ENCODE measurements at places on chromosomes 1 and 21.

DNA sequence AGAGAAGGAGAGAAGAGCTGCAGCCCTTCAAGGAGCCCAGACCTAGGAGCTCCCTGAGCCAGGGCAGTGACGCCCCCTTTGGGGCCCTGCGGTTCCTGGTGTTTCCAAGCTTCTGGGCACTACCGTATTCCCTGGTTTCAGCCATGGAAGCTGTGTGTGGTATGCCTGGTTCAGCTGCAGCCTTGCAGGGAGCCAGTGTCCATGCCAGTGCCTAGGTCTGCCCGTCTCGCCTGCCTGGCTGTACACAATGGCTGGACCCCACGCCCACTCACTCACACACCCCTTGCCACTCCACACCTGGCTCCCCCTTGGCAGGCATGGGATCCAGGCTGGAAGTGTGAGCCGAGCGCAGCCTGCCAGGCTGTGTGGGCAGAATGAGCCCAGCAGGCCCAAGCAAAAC lies 87.7 kb downstream of the ADARB1 start:
- DNase-seq = no peak

GRCh38 chr1:43994794-43995790 lies 3.7 kb downstream of the CCDC24 start:
- DNase-seq = no peak

DNA sequence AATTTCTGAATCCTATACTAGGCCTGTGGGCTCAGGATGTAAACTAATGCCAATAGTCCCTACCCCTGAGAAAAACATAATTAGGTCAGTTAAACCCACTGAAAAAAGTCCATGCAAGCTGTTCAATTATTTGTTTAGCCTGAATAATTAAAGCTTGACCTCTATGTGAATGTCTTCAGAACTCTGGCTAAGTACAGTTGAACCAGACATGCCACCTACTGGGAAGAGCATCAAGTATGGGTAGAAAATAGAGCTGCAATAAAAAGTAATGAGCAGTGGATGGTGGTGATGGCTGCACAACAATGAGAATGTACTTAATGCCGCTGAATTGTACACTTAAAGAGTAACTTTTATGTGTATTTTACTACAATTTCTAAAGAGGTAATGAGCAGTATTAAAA lies 23.6 kb upstream of the SLC19A2 start:
- DNase-seq = no peak

DNA sequence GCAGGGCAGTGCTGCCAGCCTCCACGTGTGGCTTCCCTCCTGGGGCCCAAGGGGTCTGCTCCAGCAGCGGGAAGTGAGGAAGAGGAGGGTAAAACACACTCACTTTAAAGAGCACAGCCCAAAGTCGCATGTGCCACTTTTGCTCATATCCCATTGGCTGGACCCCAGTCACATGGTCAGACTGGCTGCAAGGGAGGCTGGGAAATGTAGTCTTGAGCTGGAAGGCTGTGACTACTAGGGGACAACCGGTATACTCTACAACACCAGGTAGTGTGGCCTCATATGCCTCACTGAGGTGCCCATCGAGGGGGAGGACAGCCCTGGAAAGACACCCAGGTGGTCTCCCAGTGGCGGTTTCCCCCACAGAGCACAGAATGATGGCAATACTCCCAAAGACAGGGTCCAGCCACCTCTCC lies 45.2 kb downstream of the CAMK2N1 start:
- no peak for DNase-seq

GRCh38 chr1:45840704-45841103 lies 37.3 kb downstream of the MAST2 start:
- peak; percentile 48 for DNase-seq

DNA sequence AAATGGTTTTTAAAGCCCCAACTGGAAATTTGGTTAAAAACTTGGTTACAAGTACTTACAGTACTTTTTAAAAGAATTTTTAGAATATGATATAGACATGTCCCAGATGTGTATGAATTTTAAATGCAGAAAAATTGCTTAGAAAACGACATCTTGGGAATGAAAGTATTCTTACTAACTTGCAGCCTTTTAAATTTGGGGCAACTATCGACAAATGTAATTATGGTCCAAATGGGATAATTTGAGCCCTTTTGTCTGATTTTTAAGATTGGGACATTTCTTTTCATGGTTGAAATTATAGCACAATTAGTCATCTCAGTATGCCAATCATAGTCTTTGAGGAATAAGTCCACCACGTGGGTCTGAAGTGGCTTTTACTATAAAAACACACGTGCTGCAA lies 43.2 kb upstream of the MTR start:
- no peak for DNase-seq

- DNase-seq = no peak
Measured at GRCh38 chr21:38824124-38824822, 18.5 kb downstream of the ETS2 start.

DNA sequence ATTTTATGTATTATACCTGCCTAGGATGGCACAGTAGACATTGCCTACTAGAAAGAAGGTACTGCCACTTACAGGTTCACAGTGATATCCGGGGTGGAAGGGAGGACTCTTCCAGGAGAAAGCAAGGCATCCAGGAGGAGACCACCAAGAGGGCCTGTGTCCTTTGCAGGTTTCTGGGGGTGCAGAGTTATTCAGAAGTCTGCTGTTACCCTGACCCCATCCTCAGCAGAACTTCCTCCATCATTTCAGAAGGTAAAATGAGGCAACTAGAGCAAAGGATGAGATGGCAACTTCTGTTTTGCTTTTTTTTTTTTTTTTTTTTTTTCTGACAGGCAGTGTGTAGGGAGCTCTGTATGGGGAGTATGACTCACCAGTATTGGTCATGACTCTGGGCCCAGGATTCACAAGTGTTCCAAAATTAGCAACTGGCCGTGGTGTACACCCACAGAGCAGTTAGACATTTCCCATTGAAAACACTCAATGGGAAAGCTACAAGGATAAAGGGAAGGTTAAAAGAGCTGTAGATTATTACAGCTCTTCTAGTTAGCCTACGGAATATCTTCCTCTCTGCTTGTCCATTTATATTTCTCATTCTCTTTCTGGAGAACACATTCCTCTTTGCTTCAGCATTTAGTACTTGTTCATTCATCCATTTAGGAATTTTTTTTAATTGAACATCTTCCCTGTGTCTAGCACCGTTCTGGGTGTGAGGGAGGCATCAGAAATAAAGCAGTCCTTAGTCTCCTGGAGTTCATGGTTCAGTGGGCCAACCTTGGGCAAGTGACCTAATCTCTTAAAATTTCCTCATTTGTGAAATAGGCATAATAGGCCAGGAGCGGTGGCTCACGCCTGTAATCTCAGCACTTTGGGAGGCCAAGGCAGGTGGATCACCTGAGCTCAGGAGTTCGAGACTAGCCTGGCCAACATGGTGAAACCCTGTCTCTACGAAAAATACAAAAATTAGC lies 50.5 kb upstream of the PPP2R5A start:
- no peak for DNase-seq

DNA sequence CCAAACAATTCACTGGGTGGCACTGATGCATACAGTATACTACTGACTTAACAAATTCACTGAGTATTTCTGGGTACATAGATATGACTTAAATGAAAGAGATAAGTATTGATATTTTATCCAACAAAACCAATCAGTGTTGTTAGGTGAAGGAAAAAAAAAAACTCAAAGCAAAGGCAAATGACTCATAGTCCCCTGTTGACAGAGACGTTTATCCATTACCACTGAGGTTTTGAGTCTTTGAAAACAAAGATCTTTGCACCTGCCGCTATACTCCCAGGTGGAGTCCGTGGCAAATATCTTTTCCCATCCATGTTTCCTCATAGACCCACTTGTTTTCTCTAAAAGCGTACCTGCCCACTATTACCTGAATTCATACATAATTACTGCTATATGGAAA lies 18.4 kb downstream of the DYNLT5 start:
- no peak for DNase-seq

GRCh38 chr21:38955495-38955894 lies 149.8 kb downstream of the ETS2 start:
- no peak for DNase-seq

GRCh38 chr1:7456722-7457082 lies 314.4 kb upstream of the VAMP3 start:
- no peak for DNase-seq

DNA sequence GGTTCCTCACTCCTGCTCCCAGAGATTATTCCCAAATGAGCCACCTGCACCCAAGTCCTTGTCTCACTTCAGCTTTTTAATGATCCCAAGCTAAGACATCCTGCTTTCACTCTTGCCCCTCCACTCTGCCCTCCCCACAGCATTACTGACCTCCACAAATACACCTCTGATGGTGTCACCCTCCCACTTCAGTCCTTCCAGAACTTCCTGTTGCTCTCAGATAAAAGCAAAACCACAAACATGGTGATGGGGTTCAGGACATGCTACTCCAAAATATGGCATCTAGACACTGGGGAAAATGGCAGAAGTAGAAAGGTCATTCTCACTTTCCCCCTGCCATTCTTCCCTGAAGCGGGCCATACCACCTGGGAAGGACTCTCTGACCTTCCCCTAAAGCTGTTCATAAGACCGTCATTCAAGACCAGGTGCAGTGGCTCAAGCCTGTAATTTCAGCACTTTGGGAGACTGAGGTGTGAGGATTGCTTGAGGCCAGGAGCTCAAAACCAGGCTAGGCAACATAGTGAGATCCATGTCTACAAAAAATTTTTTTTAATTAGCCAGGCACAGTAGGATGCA lies 65.8 kb upstream of the KLHDC7A start:
- no peak for DNase-seq

- DNase-seq = peak; percentile 86
Measured at GRCh38 chr1:37477198-37477931, 3.0 kb downstream of the ZC3H12A start.

DNA sequence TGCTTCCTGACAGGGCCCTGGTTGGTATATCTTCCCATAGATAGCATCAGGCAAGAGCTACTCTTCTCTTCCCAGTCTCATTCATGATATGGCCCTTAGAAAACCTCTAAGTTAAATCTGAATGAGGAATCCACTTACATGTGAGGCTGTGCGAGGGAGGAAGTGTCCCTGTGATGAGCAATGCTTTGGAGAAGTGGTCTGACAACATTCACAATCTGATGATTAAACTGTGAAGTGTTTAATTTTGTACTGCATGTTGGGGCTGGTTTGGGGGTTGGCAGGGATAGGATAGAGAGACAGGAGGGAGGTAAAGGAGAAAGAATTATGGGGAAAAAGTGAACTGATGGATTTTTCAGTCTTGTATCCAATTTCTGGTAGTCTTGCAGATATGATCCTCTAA lies 421.2 kb upstream of the DAB1 start:
- DNase-seq = no peak

DNA sequence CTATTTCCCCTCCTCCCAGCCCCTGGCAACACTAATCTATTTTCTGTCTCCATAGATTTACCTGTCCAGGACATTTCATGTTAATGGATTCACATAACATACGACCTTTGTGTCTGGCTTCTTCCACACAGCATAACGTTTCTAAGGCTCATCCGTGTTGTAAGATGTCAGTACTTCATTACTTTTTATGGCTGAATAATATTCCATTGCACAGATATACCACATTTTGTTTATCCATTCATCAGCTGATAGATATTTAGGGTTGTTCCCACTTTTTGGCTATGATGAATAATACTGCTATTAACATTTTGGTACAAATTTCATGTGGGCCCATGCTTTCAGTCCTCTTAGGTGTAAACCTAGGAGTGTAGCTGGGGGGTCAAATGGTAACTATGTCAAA lies 38.2 kb downstream of the GLIS1 start:
- no peak for DNase-seq

DNA sequence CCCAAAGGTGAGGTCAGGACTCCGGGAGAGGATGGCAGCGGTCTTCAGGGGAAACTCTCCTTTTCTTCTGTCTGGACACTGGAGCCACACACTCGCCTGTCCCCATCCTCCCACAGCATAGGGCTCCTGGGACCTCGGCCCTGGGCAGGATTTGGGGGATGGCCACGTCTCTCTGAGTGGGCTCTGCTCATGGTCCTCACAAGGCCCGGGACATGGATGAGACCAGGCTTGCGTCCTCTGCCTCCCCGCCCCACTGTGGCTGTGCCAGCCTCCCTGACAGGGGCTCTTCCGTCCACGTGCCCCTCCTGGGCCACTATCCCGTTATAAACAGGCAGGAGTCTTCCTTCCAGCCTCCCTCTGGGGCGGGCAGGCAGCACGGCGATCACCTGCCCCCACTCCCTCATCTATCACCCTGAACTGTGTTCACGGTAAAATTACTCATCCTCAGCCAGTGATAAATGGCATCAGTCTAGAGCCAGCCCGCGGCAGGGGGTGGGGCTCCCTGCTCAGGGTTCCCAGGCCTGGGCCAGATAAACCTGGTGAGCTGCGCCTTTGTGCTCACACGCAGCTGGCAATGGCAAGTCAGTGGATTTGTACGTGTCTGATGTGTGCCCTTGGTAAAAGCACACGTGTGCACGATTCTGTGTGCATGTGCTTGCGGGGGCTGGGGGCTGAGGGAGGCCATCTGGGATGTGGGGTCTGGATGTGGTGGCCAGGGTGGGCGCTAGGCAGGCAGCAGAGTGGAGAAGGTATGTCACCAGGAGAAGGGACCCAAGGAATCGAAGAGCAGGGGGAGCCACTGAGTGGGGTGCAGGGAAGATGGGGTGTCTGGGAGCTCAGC lies 12.6 kb upstream of the SAMD11 start:
- peak; percentile 2 for DNase-seq

DNA sequence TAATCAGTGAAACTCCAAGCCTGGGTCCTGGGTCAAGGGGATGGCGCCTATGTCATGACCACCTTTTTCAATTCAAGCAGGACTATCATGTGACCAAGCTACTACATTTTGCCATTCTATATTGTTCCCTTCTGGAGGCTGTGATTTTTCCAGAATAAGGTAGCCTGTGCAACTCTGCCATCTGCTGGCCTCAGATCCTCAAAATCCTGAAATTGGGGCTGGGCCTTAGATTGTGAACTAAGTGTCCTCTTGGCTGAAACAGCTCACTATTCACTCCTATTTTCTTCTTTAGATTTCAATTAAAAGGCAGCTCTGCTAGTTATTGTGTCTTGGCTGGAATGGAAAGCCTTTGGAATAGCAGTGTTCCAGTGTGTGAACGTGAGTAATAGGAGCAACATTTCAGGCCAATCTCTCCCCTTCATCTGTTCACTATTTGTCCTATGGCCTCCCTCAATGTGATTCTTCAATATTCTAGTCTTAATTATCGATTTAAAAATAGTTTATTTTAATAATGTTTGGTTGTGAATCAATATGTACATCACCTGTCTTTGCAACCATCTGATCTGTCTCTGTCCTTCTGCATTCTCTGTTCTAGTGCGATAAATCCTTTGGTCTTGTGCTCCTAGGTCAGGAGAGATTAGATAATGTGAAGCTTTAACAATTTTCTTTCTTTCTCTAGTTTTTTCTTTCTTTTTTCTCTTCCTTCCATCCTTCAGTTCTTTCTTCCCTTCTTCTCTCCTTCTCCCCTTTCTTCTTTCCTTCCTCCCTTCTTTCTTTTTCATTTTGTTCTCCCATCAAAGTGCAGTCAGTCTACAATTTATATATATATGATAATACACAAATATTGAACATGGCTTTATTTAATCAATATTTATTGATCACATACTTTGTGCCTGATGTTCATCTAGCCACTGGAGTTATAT lies 69.8 kb downstream of the CR1 start:
- DNase-seq = no peak

- DNase-seq = no peak
Measured at GRCh38 chr1:167926486-167926997, 9.9 kb upstream of the DCAF6 start.
